Stimulated activated CD8-positive, alpha-beta memory T cell treated with anti-CD3 and anti-CD28 coated beads, Interleukin-15, amount 100 ng/mL, for 24 hours (primary cell): ENCODE measurements at places on chromosomes 16 and 17.

DNA sequence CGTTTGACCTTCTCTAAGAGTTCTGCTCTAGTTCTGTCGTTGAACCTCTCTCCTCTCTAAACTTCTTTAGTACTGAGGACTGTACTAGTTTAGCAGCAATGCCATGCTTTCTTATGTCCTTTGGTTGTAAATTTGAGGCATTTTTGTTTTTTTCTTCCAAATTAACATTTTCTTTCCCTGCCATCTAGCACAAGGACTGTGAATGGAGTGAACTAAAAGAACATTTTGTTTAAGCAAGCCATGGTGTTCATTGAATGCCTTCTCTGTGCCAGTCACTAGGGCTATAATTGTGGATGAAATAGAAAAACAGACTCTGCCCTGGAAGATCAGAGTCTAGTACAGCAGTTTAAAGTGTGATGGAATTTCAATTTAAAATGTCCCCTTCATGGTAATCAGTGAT lies 137.9 kb downstream of the FTO start:
- DNase-seq = no peak

DNA sequence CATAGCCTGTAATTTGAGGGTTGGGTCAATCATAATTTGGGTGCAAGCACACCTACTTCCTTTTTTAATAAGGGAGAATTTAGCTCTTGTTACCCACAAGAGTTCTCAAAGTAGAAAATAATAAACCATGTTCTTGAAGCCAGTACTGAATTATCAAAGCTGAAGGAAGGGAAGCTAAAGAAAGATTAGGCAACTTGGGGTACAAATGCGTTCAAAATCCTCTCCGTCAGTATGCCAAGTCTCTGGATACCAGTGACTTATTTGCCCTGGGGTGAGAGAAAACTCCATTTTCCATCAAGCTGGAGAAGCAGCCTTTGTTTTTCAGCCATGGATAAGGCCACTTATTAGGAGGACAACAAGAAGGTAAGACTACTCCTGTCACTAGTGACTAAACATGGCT lies 23.5 kb upstream of the DHRS13 start:
- no peak for DNase-seq

- no peak for DNase-seq
Measured at GRCh38 chr17:50350733-50351132, 4.8 kb downstream of the XYLT2 start.

DNA sequence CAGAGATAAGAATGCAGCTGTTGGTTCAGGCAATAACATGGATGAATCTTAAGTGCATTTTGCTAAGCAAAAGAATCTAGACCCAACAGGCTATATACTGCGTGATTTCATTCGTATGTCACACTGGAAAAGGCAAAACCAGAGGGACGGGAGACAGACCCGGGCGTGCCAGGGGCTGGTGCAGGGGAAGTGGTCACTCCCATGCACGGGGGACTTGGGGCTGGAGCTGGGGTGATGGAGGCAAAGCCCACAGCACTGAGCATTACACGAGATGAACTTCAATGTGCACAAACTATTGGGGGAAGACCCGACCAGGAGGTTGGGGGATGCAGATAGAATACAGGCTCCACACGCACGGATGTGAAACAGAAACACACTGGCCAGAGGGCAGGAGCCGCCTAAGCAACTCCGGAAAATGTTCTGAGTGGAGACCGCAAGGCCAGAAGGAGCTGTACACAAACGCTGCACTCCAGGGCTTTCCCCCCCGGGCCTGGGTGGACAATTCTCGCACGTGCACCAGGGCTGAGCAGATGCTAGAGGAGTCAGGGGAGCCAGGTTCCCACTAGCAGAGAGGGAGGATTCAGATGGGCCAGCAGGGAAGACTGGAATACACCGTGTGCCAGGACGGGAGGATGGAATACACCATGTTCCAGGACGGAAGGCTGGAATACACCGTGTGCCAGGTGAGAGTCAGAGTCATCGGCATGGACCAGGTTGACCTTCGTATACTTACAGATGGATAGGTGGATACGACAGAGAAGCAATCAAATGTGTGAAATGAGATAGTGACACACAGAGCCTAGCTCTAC lies 11.3 kb downstream of the LMF1 start:
- no peak for DNase-seq
